ENCODE measurements at places on chromosomes 5 and 9.

GRCh38 chr5:57937025-57937424, 454.4 kb upstream of the ACTBL2 start:
- DNase-seq, result no peak

DNA sequence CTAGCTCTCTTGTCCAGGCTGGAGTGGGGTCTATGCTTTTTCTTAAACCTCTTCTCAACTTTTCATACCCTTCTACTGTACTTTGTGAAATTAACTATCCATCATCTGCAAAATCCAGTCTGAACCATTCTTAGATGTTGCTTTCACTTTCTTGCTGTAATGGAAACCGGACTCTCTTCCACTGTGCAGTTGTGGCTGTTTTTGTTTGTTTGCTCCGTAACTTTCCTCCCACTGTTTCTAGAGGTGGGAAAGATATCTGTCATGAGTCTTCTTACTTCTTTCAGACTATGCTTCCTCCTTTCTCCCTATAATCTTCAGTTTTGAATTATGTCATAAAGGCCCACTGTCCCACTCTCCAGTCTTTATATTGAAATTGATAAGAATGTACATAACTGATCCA, 6.5 kb downstream of the TNPO1 start:
- DNase-seq, result no peak

DNA sequence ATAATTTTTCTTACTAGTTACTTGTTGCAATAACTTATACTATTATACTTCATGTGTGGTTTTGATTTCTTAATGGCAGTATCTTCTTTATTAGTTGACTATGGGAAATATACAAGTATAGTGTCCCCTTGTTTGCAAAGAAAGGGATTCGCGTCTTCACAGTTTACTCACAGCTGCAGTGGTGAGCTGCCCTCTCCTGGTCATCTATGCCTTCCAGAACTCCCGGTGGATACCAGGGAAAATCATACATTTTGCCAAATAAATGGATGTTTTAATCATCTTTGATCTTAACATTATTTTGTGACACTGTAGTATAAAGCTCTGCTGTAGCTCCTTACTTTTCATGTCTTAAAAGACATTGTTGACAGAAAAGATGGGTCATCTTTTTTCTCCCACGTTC, 142.0 kb downstream of the ZCCHC7 start:
- DNase-seq, result no peak

- DNase-seq, result no peak
These were observed 410.0 kb upstream of the ADAMTSL1 start for GRCh38 chr9:18063856-18064390.

Measured in activated CD4-positive, alpha-beta T cell treated with anti-CD3 and anti-CD28 coated beads, Interleukin-2, amount 50 U/mL, for 24 hours (primary cell).